ENCODE measurements at places on chromosomes 1 and 21.

DNA sequence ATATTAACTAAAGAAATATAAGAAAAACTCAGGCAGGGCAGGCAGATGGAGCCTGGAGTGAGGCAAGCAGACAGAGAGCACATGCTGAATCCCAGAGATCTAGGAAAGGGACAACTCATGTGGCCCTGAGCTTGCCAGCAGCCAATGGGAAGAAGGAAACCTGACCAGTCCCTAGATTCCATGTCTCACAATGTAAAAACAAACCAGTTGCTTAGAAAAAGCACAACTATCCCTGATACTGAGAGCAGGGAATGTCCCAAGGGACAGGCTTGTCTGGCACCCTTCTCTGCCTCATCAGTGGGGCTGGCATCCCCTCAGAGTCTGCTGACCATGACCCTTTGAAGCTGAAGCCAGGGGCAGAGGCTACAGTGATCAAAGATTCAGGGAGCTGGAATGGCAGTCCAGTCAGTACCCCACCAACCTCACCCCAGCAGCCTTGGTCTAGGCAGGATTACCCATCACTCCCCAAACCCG lies 27.8 kb downstream of the HSPG2 start:
- DNase-seq = no peak

GRCh38 chr1:36769886-36770830 lies 264.2 kb downstream of the GRIK3 start:
- DNase-seq = no peak

DNA sequence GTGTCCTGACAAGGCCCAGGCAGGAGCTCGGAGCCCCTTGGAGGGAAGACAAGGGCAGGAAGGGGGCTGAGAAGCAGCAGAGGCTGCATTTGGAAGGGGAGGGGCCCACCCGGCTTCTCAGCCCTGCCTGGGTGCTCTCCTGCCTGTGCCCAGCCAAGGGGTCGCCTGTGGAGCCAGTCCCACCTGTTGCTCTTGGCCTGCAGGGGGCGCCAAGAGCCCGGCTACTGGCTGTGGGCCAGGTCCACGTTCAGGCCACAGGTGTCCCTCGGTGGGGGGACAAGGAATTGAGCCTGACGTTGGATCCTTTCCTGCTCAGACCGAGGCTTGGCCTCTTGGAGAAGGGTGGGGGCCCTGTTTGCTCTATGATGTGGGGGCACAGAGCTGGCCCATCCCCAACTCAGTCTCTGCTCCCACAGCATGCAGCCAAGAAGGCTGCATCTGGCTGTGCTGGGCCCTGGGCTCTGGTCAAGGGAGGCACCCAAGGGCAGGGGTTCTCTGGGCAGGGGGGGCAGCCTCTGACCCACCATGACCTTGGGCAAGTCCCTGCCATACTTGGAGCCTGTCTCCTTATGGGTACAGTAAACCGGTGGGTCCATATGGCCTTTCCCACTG lies 10.9 kb downstream of the WNT4 start:
- DNase-seq = peak; percentile 14

- DNase-seq = no peak
These were observed 43.8 kb downstream of the GLIS1 start for GRCh38 chr1:53695116-53695515.

DNA sequence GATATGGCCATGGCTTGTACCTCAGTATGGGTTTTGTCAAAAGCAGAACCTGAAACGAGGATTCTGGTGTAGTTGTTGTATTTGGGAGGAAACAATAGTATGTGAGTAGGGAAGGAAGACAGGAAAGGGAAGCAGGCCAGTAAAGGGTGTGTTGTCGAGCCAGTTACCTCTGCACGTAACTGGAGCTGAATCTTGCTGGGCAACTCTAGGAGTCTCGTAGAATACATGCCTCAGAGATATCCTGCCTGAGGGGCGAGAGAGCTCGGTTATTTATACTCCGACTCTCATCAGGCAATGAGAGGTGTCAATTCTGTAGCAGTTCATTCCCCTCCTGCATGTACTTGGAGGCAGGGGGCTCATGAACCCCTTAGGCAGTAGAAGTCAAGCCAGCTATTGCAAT lies 45.9 kb upstream of the KIF26B start:
- DNase-seq = no peak

- no peak for DNase-seq
These were observed 14.5 kb upstream of the CCDC185 start for GRCh38 chr1:223378754-223379153.

DNA sequence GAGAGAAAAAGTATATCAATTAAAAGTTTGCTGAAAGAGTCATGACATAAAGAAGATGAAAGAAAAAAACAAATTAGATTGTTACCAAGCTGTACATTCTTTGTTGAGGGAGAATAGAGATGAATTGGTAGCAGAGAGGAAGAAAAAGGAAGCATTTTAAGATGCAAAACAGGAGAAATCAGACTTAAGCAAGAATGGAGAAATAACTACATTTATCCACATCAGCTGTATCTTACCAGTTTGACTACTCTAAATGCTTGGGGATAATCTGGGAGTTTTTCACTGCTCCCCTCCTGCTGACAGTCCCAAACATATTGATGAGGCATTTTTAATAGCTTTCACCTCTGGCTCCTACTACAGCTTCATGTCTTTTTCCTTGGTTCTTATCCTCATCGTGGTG lies 16.8 kb upstream of the PTPRC start:
- DNase-seq = no peak

- DNase-seq = no peak
These were observed 1.2 kb downstream of the TMEM53 start for GRCh38 chr1:44672961-44673674.

- no peak for DNase-seq
These were observed 724.0 kb downstream of the LTN1 start for GRCh38 chr21:28268685-28269084.

- DNase-seq = peak; percentile 27
These were observed 25.3 kb downstream of the BRINP3 start for GRCh38 chr1:190452272-190452848.

- DNase-seq = peak; percentile 61
These were observed 21.9 kb downstream of the RD3 start for GRCh38 chr1:211469938-211470529.

DNA sequence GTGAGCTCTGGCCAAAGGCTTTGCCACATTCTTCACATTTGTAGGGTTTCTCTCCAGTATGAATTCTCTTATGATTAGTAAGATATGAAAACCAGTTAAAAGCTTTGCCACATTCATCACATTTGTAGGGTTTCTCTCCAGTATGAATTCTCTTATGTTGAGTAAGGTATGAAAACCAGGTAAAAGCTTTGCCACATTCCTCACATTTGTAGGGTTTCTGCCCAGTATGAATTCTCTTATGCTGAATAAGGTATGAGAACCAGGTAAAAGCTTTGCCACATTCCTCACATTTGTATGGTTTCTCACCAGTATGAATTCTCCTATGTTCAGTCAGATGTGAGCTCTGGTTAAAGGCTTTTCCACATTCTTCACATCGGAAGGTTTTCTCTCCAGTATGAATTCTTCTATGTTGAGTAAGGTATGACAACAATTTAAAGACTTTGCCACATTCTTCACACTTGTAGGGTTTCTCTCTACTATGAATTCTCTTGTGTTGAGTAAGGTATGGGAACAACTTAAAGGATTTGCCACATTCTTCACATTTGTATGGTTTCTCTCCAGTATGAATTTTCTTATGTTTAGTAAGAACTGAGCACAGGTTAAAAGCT lies 20.7 kb downstream of the ZNF695 start:
- no peak for DNase-seq

DNA sequence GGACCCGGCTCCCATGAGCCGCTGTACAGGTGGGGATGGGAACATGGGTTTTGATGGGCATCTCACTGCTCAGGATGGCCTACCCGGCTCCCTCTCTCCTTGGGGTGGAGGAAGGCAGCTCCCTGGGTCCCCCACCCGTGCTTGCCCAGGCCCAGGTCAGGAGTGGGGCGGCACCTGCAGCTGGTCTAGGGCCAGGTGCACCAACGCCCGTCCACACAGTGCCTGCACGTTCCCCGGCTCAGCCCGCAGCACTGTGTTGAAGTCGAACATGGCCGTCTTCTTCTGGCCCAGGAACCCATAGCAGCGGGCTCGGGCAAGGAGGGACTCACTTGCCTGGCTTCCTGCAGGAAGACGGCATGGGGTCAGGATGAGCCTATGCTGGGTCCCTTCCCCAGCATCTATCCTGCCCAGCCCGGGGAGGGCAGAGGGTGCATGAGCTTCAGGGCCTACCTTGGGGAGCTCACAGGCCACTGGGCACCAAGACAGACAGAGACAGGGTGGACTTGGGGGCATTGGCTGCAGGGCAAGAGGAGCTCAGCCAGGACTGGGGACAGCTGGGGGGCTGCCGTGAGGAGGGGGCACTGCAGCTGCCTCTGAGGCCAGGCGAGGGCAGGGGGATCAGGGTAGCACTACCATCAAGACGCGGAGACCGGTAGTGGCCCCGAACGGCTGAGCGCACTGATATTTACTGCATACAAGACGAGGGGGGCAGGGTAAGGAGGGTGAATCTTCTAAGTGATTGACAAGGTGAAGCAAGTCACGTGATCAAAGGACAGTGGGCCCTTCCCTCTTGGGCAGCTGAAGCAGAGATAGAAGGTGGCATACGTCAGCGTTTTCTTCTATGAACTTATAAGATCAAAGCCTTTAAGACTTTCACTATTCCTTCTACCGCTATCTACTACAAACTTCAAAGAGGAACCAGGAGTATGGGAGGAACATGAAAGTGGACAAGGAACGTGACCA lies 17.8 kb downstream of the TTC34 start:
- DNase-seq = no peak

GRCh38 chr21:32917362-32918135 lies 108.2 kb upstream of the OLIG2 start:
- no peak for DNase-seq

GRCh38 chr1:79849388-79849787 lies 842.9 kb upstream of the ADGRL4 start:
- DNase-seq = no peak

DNA sequence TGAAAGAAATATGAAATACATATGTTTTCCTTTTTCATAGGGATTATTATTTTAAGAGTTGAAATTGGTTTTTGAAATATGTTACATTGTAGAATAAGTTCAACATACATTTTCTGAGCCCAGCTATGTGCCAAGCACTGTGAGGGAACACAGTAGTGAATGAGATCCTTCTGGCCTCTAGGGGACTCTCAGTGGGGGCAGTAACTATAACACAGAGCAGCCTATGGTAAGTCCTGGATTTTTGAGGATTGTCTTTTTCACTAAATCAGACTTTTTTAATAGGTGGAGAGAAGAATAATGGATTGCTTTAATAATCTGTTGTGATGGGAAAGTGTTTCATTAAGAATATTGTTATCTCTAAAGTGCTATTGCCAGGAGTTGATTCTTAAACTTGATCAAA lies 2.4 kb downstream of the DNAJC6 start:
- DNase-seq = no peak

GRCh38 chr1:18724801-18725200 lies 94.2 kb downstream of the PAX7 start:
- DNase-seq = no peak

DNA sequence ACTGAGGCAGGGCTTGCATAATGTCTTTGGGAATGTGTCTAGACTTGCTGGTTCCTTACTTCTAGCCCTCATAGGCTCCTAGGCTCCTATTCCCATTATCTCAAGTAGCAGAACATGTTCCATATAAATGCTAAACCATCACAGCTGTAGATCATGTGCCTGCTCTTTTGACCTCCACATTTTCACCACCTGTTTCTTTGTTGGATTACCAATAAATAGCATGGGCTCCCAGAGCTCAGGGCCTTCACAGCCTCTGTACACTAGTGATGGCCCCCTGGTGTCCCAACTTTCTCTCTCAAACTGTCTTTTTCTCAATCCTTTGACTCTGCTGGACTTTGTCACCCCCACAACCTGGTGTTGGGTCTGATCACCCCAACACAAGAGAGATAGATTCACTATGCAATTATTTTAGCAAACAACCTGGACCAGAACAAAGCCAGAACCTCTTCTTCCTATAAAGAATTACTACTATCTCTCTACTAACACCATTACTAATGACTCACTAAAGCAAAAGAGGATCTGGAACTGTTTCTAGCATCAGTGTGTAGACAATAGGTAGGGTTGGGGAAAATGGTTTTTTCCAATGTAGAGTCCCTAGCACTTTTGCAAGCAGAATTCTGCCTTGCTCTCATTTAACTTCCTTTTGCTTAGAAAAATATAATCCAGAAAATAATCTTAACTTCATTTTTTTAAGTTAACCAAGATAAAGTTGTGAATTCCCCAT lies 51.7 kb downstream of the WLS start:
- no peak for DNase-seq

DNA sequence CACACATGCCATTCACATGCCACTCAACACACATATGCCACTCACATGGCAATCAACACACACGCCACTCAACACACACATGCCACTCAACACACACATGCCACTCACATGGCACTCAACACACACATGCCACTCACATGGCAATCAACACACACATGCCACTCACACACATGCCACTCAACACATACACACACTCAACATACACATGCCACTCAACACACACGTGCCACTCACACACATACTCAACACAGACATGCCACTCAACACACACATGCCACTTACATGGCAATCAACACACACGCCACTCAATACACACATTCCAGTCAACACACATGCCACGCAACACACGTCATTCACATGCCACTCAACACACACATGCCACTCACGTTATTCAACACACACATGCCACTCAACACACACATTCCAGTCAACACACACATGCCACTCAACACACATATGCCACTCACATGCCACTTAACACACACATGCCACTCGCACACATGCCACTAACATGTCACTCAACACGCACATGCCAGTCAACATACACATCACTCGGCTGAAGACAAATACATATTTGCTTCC lies 182.9 kb downstream of the NPHP4 start:
- DNase-seq = no peak

DNA sequence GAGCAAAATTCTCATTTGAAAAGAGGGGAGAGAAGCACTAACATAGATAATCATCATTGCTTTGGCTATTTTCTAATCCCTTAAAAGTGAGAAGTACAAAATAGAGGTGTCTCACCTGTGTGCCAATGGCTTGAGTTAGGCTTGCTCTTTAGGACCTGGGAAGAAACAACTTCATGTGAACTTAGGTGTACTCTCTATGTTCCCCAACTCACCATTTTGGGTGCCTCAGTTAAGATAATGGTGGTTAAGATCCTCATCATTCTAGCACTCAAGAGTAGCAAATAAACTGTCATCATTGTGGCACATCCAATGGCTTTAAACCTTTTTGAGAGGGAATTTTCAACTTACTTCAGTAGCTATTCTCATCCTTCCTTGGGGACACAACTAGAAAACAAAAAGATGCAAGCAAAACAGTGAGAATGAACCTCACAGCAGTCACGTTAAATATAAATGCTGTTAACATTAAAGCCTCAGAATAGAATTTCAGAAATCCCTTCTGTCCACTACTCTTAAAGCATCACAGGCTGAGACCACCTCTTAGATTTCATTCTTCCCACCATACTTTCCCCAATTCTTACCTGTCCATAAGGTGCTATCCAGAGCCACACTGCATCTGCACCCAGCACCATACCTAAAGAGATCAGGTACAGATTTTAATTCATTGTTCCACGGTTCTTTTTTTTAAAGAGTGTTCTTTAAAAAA lies 1.2 kb downstream of the GAS5 start:
- DNase-seq = no peak

DNA sequence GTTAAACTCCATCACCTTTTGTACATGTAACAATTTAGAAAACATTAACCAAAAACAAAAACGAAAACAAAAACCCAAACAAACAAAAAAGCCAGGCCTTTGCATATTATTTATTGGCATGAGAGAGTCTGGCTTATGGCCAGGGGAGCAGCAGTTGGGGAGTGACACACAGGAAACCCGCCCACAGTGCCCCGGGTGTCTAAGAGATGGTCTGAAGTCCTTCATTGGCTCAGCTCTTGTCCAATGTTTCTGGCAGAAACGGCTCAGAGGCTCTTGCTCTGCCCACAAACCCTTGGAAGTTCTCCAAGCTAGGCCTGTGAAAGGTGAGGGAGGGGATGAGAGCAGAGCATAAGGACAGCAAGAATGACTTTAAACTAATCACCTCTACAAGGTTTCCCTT lies 131.5 kb downstream of the CNIH3 start:
- no peak for DNase-seq
